Hypothalamus (tissue), 51 donors: ENCODE measurements at places on chromosomes 1 and 21.

GRCh38 chr1:21313886-21314721, 23.8 kb upstream of the ECE1 start:
- no peak for DNase-seq

DNA sequence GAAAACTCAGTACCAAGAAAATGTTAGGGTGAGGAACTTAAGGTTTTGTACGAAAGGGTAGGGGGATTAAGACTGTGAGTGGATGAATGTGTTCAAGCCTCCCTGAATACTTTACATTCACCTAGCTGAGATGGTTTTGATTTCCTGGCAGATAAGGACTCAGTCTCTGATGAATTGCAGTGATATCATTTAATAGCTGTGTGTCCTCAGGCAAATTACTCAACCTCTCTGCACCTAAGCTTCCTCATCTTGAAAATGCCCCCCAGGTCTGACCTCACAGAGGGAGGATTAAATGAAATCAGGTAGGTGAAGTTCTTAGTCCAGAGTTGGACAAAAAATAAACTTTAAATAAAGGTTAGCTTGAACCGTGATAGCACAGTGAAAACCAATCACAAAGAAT, 48.4 kb downstream of the CAMK2N1 start:
- DNase-seq = no peak

DNA sequence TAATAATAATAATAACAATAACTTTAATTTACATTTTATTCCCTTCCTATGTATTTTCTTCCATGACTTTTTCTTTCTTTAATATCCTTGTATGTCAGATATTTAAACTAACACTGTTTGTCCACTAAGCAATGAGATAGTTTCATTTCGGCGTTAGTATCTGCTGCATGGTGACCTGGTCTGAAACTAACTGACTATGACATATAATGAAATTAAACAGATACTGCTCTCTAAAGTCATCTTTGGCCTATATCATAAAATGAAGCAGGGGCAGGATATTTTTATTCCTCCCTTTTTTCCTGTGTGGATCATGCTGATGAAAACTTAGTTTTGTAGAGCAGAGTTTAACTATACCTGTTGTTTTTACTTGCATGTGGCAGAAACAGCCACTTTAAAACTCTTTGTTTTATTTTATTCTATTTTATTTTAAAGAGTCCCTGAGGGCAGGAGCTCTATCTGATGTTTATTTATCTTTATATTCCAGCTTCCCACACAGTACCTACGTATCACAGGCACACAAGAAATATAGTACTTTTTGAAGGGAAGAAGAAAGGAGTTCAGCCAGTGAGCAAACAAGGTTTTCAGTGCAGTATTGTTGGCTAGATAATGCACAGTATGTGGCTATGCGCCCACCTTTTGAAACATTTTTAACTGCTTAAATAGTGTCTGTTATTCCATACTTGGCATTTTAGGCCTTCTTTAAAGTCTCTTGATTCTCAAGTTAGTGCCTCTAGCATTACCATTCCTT, 165.6 kb downstream of the PHTF1 start:
- DNase-seq = no peak

DNA sequence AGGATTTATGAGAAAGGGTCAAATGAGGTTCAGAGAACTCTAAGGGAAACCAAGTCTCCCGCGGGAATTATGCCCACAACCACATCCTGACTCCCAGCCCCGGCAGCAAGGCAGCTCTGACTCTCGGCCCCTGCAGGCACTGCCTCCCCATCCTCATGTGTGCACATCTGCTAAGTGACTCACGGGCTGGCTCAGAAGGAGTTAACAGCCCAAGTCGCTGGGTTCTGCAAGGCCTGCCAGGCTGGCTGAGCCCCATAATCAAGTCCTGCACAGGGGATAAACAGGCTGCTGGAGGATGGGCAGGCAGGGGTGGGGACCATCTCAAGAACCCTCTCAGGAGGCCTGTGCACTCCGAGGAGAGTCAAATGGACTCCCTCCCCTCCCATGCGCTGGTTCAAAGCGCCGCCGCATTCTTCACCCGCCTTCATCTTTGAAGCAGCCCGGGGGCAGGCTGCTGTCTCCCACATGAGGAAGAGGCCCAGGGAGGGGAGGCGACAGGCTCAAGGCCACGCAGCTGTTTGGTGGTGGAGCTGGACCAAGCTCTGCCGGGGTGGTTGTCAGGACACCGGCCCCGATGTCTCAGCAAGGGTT, 344.3 kb downstream of the MATN1 start:
- no peak for DNase-seq

DNA sequence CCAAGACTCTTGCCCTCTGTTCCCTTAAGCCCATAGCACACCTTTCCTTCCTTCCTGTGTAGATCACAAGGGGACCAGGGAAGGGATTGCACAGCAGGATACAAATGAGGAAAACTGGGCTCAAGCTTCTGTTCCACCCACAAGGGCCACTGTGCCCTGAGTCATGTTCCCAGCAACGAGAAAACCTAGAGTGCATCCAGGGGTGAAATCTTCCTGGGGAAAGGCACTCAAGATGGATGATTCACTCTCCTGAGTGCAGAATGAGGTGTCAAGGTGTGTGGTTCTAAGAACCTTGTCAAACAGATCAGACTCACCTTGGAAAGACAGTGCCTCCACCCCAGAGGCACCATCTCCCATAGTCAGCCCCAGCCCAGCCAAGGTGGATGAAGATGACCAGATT, 40.7 kb upstream of the EYA3 start:
- no peak for DNase-seq

DNA sequence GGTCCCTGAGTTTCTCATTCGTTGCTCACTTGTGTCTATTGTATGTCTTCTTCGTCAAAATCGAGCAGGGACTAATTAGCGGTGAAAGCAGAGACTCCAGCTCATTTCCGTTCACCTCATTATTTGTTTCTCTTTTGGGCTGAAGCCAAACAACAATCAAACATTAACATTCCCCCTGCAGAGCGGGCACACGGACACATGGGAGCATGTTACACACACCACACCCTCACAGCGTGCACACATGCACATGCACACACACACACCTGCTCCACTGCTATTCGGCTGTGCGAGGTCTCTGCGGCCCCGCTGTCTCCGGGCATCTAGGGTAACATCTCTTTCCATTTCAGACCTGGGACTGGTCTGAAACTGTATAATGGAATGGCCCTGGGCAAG, 58.5 kb upstream of the LRRC8D start:
- no peak for DNase-seq

DNA sequence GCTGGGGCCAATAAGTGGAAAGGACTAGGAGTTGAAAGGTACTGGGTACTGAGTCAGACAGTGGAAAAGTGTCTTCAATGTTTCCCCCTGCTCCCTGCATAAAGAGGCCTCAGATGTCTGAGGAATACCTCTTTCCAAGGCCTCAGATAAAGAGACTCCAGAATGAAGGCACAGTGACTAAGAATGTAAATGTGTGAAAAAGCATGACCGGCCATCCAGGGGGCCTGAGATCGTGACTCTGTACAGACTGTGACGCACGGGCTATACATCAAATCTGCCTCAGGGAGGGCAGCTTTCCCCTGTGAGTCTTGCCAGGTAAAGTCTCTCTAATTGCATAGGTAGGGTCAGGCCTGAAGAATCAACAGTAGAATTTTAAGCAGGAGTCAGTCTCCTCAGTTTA, 1690.5 kb downstream of the KCNT2 start:
- no peak for DNase-seq

- no peak for DNase-seq
Measured at GRCh38 chr1:218939095-218939494, 234.6 kb upstream of the LYPLAL1 start.

- peak; percentile 77 for DNase-seq
Measured at GRCh38 chr1:154404984-154405746, at the start of gene IL6R. Gene IL6R, plus strand, starts transcription at chr1:154405343. Its CDS starts 287 bp downstream, at chr1:154405630.

DNA sequence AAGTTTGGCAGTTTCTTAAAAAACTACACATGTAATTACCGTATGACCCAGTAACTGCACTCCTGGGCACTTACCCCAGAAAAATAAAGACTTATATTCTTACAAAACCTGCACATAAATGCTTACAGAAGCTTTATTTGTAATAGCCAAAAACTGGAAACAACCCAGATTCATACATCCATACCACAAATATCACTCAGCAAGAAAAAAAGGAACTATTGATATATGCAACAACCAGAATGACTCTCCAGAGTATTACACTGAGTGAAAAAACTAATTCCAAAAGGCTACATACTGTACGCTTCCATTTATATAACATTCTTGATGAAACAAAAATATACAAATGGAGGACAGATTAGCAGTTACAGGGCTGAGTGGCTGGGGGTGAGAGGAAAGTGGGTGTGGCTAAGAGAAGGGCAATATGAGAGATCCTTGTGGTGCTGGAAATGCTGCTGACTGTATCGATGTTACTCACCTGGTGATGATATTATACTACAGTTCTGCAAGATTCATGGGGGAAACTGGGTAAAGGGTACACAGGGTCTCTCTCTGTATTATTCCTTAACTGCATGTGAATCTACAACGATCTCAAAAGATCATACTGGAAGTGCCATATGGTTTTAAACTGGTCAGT, 96.0 kb upstream of the GNG4 start:
- no peak for DNase-seq

GRCh38 chr1:198771563-198772153, 132.8 kb downstream of the PTPRC start:
- no peak for DNase-seq

GRCh38 chr1:64471218-64472039, 1.5 kb downstream of the CACHD1 start:
- DNase-seq = no peak

- no peak for DNase-seq
Measured at GRCh38 chr1:72462186-72462905, 180.0 kb upstream of the NEGR1 start.

GRCh38 chr1:155681776-155682175, 6.8 kb downstream of the YY1AP1 start:
- DNase-seq = no peak

GRCh38 chr1:70874063-70874462, 173.6 kb downstream of the PTGER3 start:
- no peak for DNase-seq

- no peak for DNase-seq
Measured at GRCh38 chr21:46130831-46131587, 24.4 kb downstream of the FTCD start.

DNA sequence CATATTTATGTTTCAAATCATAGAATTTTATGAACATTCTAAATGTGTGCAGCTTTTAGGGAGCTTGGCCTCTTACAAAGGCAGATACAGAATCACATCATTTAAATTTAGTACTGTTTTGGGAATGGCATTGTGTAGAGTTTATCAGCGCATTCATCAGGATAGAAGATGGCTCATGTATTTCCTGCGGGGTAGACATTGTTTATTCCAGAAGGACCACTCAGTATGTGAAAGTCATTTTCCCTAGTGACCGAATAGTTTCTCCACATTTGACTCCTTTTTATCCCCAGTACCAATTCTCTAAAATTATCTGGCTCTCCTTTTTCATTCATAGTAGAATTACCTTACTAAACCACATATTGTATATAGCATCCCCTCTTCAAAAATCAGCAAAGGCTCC, 981.9 kb upstream of the ADGRL4 start:
- DNase-seq = no peak

GRCh38 chr1:232471250-232471649, 158.7 kb downstream of the SIPA1L2 start:
- DNase-seq = no peak

- peak; percentile 41 for DNase-seq
Measured at GRCh38 chr1:1858382-1859086, 32.4 kb downstream of the GNB1 start.

DNA sequence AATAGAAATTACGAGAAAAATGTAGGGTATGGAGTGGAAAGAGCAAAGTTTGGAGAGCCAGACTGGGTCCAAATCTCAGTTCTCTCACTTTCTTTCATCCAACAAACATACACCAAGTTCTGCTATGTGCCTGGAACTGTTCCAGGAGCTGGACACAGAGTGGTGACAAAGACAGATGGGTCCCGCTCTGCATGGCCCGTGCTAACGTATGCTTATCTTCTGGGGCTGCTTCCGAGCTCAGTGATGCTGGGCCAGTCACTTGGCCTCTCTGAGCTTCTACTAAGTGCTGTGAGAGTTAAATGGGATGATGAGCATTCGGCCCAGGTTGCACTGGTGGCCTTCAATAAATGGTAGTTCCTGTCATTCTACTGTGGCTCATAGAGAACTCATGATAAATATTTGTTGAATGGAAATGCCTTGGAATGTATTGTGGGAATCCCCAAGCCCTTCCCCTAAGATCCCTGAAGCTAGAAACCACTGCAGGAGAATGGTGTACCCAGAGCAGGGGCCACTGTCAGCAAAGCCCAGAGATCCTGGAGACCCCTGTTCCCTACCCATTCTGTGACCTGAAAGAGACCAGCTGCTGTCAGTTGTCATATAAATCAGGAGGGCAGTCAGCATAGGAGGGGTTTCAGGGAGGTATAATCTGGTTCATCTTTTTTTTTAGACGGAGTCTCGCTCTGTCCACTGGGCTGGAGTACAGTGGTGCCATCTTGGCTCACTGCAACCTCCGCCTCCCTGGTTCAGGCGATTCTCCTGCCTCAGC, 3.8 kb downstream of the LEMD1 start:
- DNase-seq = no peak

- no peak for DNase-seq
Measured at GRCh38 chr1:161226759-161227158, 899 bp downstream of the TOMM40L start.

DNA sequence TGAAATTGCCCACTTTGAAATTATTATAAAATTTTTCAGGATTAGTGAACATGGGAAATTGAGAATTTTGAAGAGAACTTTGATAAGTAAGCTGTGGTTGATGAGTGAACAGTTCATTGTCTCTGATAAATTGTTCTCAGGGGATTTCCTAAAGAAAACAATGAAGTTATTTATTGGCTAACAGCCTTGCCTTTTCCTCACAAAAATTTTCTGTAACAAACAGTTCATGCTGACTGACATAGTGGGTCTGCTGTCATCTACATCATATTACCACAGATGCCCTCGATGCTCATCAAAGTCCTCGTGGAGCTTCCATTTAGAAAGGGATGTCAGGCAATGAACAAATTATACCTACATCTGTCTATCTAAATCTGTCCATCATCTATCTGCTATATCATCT, 113.4 kb downstream of the PTBP2 start:
- no peak for DNase-seq

GRCh38 chr1:37309574-37309973, 164.8 kb upstream of the ZC3H12A start:
- no peak for DNase-seq

DNA sequence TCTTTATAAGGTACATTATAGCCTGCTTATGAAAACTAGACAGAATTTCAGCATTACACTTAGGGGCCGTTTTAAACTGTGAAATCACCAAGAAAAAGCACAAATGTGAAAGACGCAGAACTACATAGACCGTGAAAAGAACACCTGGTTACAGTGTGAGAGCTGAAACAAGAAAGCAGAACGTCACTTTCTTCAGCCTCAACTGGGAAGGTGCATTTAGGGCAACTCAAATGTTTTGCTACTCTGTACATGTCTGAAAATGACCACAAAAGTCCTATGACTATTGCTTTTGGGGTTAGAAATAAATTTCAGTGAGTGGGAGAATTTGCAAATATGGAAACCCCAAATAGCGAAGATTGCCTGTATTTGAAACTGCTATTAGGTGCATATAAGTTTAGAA, 268.7 kb downstream of the OLFM3 start:
- no peak for DNase-seq

- DNase-seq = no peak
Measured at GRCh38 chr1:19532519-19532918, 47.2 kb upstream of the CAPZB start.

GRCh38 chr1:161378014-161378413, 10.3 kb upstream of the CFAP126 start:
- no peak for DNase-seq
